Activated naive CD8-positive, alpha-beta T cell treated with anti-CD3 and anti-CD28 coated beads for 36 hours (primary cell): ENCODE measurements at places on chromosomes 7 and 10.

DNA sequence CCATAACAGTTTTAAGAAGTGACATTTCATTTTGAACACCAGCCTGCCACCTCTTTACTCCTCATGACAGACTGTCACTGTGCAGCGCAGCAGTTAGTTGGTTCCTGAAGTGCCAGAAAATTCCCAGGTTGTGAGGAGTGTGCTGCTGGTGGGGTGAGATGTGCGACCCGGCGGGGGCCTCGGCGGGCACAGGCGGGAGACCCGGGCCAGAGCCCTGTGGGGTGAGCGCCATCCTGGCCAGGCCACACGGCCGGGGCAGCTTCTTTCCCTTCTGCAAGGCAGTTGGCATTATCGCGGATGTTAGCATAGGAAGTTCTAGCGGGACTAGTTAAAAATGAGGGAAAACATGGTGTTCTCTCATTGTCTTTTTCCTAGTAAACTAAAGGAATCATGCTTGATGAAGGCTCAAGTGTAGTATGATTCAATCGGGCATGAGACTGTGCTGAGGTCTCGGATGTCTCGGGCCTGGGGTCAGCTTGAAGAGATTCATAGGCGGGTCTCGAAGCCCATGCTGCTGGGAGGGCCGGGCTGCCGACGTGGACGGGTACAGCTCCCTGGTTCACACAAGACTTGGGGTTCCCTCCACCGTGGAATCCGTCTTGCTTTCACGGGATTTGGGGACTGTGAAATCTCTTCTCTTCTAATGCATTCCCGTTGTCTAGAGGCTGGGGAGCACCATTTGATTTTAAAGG is 56.1 kb downstream of the MGMT start:
- H3K36me3 ChIP-seq = peaks cover 25% of the 10 kb centered on the region
- H3K4me3 ChIP-seq = no peak overlapping the region
- DNase-seq = no peak
- no peak overlapping the region for H3K27ac ChIP-seq
- H3K4me1 ChIP-seq = peaks cover 1% of the 10 kb centered on the region

GRCh38 chr10:49107887-49108267 is 7.4 kb downstream of the VSTM4 start:
- H3K27ac ChIP-seq = no peak overlapping the region
- DNase-seq = no peak
- peaks cover 10% of the 10 kb centered on the region for H3K27me3 ChIP-seq
- no peaks in the 10 kb centered on the region for H3K4me1 ChIP-seq
- H3K36me3 ChIP-seq = no peaks in the 10 kb centered on the region

- no peak for DNase-seq
- peak overlapping the region; percentile 42 for H3K4me3 ChIP-seq
These were observed 317.3 kb downstream of the ADARB2 start for GRCh38 chr10:1419796-1420610.

DNA sequence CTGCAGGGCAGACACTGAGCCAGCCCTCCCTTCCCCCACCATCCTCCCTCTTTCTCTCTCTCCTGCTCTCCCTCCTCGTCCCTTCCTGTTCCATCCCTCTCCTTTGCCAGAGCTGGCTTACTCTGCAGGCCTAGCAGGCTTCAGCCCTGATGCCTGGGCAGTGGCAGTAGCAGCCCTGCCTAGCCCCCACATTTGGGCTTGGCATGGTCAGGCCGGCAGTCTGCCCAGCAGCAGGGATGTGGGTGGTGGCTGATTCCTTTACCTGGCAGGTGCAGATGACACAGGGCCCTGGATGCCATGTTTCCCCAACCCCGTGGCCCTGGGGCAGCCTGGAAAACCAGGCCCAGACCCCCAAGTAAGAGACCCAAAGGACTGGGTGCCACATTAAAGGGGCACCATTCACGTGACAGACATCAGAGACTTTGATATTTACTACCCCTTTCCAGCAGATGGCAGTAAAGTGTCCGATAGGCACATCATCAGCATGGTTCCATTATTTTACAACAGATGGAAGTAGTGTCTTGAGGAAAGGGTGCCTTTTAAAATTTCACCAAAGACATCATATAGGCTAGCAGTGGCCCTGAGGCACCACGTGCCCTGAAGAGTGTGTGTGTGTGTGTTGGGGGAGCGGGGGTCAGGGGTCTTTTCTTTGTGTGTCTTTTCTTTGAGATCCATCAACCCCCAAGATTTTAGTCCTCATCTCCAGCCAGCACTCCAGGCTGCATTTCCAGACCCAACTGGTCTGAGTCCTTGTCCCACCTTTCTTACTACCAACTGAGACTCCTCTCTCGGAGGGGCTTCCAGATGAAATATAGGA is 5.9 kb downstream of the KCP start:
- H3K36me3 ChIP-seq = no peaks in the 10 kb centered on the region
- H3K4me1 ChIP-seq = no peaks in the 10 kb centered on the region
- H3K4me3 ChIP-seq = no peak overlapping the region
- peaks cover 36% of the 10 kb centered on the region for H3K27me3 ChIP-seq

- no peak overlapping the region for H3K27ac ChIP-seq
- peaks cover 10% of the 10 kb centered on the region for H3K4me1 ChIP-seq
- peaks cover 5% of the 10 kb centered on the region for H3K27me3 ChIP-seq
- H3K4me3 ChIP-seq = no peak overlapping the region
- H3K36me3 ChIP-seq = no peaks in the 10 kb centered on the region
- no peak for DNase-seq
These were observed 16.1 kb downstream of the ST7 start for GRCh38 chr7:116969371-116969902.

DNA sequence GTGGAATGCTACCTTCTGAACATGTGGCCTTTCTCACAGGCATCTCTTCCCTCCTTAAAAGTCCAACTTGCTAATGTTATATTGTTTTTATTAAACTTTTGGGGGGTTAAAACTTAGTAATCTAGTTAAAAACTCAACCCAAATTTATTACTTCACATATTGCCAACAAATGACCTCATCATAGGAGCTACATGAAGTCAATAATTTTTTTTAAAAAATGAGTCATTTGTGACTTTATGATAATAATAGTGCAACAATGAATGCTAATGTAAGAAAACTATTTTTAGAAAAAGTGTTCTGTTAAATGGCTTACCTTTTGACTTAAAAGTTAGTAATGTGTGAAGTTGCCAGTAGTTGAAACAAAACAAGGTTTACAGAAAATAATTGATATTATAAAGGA is 325.9 kb upstream of the FZD1 start:
- no peak overlapping the region for H3K4me3 ChIP-seq
- H3K36me3 ChIP-seq = no peaks in the 10 kb centered on the region
- no peaks in the 10 kb centered on the region for H3K27me3 ChIP-seq
- no peak overlapping the region for H3K27ac ChIP-seq
- H3K4me1 ChIP-seq = no peaks in the 10 kb centered on the region
- DNase-seq = no peak

- H3K36me3 ChIP-seq = peaks cover 9% of the 10 kb centered on the region
- no peaks in the 10 kb centered on the region for H3K27me3 ChIP-seq
- no peak overlapping the region for H3K4me3 ChIP-seq
- no peak overlapping the region for H3K27ac ChIP-seq
- peaks cover 7% of the 10 kb centered on the region for H3K4me1 ChIP-seq
- DNase-seq = no peak
These were observed 7.3 kb downstream of the POLL start for GRCh38 chr10:101580486-101581399.

DNA sequence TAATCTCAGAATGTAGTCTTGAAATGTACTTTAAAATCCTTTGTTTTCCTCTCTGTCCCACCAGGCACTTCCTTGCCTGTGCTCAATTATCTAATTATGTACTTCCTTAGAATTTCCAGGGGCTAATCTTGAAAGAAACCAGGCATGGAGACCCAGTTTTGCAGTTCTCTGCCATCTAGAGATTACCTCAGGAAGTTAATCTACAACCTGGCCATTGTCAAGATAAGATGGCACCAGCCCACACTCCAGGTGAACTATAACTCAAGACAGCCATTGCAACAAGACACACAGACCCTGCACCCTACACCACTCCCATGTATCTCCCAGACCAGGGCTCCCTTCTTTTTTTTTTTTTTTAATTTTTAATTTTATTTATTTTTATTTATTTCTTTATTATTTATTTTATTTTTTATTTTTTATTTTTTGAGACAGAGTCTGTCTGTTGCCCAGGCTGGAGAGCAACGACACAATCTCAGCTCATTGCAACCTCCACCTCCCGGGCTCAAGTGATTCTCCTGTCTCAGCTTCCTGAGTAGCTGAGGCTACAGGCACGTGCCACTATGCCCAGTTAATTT is 85.9 kb upstream of the TRIM24 start:
- H3K27ac ChIP-seq = no peak overlapping the region
- DNase-seq = no peak
- H3K27me3 ChIP-seq = peaks cover 6% of the 10 kb centered on the region
- no peaks in the 10 kb centered on the region for H3K4me1 ChIP-seq
- no peak overlapping the region for H3K4me3 ChIP-seq
- peaks cover 3% of the 10 kb centered on the region for H3K36me3 ChIP-seq

- peaks cover 2% of the 10 kb centered on the region for H3K36me3 ChIP-seq
- H3K4me3 ChIP-seq = peak overlapping the region; percentile 78
- no peak for DNase-seq
- no peaks in the 10 kb centered on the region for H3K27me3 ChIP-seq
- peak overlapping the region; percentile 76 for H3K27ac ChIP-seq
These were observed 1.2 kb downstream of the BAG3 start for GRCh38 chr10:119652361-119652730.

- DNase-seq = no peak
- H3K36me3 ChIP-seq = peaks cover 7% of the 10 kb centered on the region
- H3K4me3 ChIP-seq = no peak overlapping the region
These were observed 20.0 kb downstream of the CUBN start for GRCh38 chr10:17109475-17110207.

- H3K27me3 ChIP-seq = no peaks in the 10 kb centered on the region
- peak overlapping the region; percentile 81 for H3K27ac ChIP-seq
- peaks cover 20% of the 10 kb centered on the region for H3K4me1 ChIP-seq
- H3K4me3 ChIP-seq = peak overlapping the region; percentile 68
These were observed 197.0 kb upstream of the PRSS58 start for GRCh38 chr7:142454862-142455261.

- H3K4me3 ChIP-seq = no peak overlapping the region
- no peak overlapping the region for H3K27ac ChIP-seq
- no peaks in the 10 kb centered on the region for H3K27me3 ChIP-seq
- H3K4me1 ChIP-seq = no peaks in the 10 kb centered on the region
- no peak for DNase-seq
These were observed 69.2 kb downstream of the INHBA start for GRCh38 chr7:41633690-41634089.

DNA sequence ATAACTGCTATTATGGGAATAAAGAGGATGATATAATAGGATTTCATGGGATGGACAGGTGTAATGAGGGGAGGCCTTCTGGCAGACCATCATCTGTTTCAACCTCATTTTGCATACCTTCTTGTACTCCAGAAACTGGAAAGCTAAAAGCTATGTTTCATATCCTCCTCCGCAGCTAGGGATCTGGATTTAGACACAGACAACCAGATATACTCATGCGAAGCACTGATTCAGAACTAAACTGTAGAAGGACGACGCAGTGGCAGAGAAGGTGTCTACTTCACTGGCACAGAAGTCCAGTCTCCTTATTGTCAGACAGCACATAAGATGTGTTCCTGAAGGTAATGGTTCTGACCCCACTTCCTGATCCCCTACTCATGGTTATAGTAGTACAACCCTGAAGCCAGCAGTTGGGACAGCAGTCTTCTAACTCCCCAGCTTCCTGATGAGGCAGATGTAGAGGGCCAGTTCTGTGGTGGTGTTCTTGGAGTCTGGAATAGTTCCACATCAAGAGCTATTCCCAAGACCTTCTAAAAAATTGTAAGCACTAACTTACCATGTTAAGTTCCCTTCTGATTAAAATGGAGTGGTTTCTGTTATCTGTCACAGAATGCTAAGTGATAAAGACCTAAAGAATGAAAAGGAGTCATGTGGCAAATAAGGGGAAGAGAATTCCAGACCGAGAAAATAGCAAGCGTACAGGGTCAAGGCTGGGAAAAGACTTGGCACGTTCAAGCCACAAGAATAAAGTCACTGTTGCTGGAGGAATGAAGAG is 550.3 kb downstream of the GRM8 start:
- no peaks in the 10 kb centered on the region for H3K27me3 ChIP-seq
- H3K4me1 ChIP-seq = no peaks in the 10 kb centered on the region
- no peak for DNase-seq
- no peak overlapping the region for H3K4me3 ChIP-seq

DNA sequence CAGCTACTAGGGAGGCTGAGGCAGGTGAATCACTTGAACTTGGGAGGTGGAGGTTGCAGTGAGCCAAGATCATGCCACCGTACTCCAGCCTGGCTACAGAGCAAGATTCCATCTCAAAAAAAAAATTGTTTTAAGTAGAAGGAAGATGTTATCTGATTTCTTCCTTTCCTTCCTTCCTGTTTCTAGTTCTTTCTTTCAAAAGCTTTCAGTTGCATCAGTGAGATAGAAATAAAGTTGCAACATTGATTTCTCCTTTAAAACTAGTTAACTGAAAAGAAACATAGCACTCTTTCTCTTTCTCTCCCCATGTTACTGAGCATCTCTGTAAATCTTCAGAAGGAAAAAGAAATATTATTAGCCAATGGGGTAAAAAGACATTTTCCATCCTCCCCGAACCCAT is 37.5 kb downstream of the CNNM1 start:
- H3K4me3 ChIP-seq = no peak overlapping the region
- peaks cover 41% of the 10 kb centered on the region for H3K27me3 ChIP-seq
- no peaks in the 10 kb centered on the region for H3K36me3 ChIP-seq
- no peak for DNase-seq
- H3K27ac ChIP-seq = no peak overlapping the region

DNA sequence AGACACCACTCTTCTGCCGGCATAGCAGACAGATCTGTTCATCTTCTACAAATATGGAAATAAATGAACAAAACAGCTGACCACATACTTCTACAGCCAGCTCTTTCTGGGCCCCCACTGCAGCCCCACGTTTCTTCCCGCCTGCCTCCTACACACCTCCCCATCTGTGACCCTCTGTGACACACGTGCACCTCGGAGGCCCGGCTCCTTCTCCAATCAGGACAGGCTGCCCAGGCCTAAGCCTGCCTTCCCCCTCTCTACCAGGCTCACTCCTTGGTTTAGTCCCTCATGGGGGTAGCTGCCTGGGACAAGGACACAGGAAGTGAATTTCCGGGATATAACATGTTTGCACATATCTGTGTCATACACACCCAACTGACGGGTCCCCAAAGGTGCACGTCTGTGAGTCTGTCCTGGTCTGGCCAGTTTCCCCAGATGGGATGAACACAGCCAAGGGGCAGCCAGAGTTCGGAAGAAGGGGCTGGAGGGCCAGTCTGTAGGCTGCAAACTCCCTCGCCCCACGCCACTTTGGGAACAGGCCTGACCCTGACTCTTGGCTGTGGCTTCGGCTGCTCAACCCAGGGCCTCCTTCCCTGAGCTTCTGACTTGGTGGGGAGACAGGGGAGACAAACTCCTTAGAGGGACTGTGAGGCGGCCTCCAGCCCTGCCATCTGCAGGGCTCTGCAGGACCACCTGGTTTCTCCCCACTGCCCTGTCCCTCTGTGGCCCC is 30.3 kb downstream of the PITRM1 start:
- peaks cover 24% of the 10 kb centered on the region for H3K36me3 ChIP-seq
- H3K4me3 ChIP-seq = no peak overlapping the region
- no peaks in the 10 kb centered on the region for H3K27me3 ChIP-seq
- no peaks in the 10 kb centered on the region for H3K4me1 ChIP-seq

- H3K4me1 ChIP-seq = peaks cover 37% of the 10 kb centered on the region
- H3K27me3 ChIP-seq = no peaks in the 10 kb centered on the region
These were observed 41.9 kb downstream of the CCSER2 start for GRCh38 chr10:84370283-84370682.

- no peaks in the 10 kb centered on the region for H3K36me3 ChIP-seq
- no peaks in the 10 kb centered on the region for H3K27me3 ChIP-seq
- DNase-seq = no peak
- no peaks in the 10 kb centered on the region for H3K4me1 ChIP-seq
These were observed 375.8 kb upstream of the NFE2L3 start for GRCh38 chr7:25775999-25776743.
